Dermis microvascular lymphatic vessel endothelial cell (primary cell): ENCODE measurements at places on chromosomes 5 and 9.

DNA sequence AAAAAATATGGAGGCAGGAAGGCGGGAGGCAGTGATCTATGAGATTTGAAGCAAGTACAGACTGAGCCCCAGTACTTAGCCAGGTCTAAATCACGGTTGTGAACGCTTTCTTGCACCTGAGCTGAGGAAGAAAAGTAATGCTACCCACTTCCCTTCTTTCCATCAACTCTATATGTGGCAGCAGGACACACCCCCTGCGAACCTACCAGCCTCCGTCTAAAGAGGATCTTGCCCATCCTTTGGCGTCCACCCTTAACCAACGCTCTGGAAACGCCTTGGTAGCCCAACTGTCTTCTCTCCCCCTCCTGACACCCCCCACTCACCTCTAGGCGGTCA is 545 bp downstream of the HMGCS1 start:
- DNase-seq = no peak

DNA sequence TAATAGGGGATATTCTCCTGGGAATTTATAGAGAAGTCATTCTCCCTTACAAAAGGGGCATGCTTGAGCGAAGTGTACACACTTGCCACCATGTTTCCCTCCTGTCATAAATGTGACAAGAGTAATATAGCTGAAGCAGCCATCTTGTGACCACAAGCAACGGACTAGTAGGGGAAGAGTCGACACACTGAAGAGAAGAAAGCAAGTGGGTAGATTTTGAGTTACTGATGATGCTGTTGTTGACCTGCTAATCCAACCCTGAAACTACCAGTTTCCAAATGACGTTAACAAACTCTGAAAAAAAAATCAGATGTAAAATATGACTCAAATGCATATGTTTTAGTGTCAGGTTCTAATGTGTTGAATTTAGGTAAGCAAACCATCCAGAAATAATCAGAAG is 350.4 kb downstream of the CDH10 start:
- DNase-seq = no peak

- no peak for DNase-seq
Observed at GRCh38 chr5:87102841-87103240, 164.8 kb upstream of the RASA1 start.

- no peak for DNase-seq
Observed at GRCh38 chr5:39355324-39355723, 9.0 kb downstream of the C9 start.

GRCh38 chr9:133460405-133461175 is 812 bp downstream of the CACFD1 start:
- DNase-seq = peak; percentile 32

DNA sequence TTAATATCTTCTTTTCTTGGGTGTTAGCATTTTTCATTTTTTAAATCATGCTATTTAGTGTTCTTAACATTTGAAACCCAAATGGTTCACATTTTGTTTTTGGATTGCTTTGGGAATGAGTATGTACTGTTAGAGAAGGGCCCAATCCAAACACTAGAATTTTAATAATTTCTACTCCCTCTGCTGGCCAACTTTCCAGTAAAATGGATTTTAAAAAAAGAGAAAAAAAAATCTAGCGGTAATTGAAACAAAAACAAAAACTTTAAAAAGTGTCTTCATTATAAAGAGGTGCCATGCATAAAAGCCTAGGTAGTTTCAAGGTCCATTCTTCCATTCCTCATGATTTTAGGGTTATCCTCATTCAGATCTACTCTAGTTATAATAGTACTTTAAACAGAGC is 32.1 kb upstream of the RICTOR start:
- DNase-seq = no peak

GRCh38 chr5:176692839-176693476 is 45.7 kb downstream of the TSPAN17 start:
- no peak for DNase-seq

GRCh38 chr5:55033568-55033967 is 9.5 kb downstream of the GZMK start:
- no peak for DNase-seq

DNA sequence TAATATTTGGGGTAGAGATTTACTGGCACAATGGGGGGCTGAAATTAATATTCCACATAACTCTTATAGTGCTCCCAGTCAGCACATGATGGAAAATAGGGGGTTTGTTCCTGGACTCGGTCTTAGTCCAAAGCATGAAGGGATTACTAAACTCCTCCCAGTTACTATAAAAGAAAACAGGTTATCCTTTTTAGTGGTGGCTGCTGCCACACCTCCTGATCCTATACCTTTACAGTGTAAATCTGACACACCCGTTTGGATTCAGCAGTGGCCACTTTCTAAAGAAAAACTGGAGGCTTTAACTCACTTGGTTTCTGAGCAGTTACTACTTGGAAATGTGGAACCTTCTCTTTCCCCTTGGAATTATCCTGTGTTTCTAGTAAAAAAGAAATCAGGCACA is 572.9 kb upstream of the PTGER4 start:
- DNase-seq = no peak

GRCh38 chr9:108014353-108014752 is 524.8 kb upstream of the KLF4 start:
- DNase-seq = no peak

GRCh38 chr9:76676857-76677256 is 87.4 kb upstream of the PCA3 start:
- DNase-seq = no peak

- no peak for DNase-seq
Observed at GRCh38 chr9:14992516-14992915, 82.3 kb upstream of the FREM1 start.

- no peak for DNase-seq
Observed at GRCh38 chr5:44361342-44362001, 27.7 kb downstream of the FGF10 start.

GRCh38 chr9:110125207-110125751 is 82.7 kb downstream of the C9orf152 start:
- no peak for DNase-seq

- no peak for DNase-seq
Observed at GRCh38 chr5:180323941-180324600, 29.1 kb downstream of the GFPT2 start.

DNA sequence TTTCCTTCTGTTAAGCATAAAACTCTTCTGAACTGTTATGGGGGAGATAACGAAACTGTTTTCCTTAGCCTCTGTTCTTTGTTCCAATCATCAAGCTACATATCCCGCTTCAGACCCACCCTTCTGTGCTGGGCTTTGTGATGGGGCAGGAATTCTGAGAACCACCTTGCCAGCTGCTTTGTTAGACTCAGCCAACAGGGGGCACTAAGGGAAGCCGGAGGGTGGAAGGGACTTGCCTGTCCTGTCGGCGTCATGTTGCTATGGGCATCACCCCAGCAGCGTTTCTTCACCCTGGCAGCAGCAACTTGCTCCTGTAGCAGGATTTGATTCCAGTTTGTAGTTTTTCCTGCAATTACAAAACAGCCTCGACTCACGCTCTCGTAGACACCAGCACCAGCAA is 169.1 kb downstream of the CAAP1 start:
- DNase-seq = peak; percentile 5

- DNase-seq = no peak
Observed at GRCh38 chr9:112546149-112547012, 59.8 kb downstream of the KIAA1958 start.

GRCh38 chr5:128546658-128547281 is 8.7 kb upstream of the FBN2 start:
- DNase-seq = no peak

- no peak for DNase-seq
Observed at GRCh38 chr5:81846301-81846700, 95.4 kb upstream of the SSBP2 start.

DNA sequence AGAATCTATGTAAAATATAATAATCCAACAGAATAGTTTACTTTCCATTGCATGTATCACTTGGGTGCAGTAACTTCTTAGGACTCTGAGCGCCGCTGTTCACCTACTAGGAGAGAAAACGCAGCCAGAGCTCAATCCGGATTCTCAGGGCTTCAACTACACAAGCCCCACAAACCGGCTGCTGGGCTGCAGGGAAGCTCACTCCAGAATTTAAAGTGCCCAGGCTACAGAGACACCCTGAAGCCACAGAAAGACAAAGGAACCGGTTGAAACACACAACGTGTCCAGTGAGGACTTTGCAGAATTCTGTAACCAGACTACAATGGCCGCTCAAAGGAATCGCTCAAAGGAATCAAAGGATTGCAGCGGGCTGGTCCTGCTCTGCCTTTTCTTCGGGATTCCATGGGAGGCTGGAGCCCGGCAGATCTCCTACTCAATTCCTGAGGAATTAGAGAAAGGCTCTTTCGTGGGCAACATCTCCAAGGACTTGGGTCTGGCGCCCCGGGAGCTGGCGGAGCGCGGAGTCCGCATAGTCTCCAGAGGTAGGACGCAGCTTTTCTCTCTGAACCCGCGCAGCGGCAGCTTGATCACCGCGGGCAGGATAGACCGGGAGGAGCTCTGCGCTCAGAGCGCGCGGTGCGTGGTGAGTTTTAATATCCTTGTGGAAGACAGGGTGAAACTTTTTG is at the start of gene PCDHGA10:
Gene PCDHGA10 (plus strand): TSS at position 134 of the 686 bp plus-strand sequence. CDS start 189 bp downstream, at position 323.
- peak; percentile 57 for DNase-seq

- DNase-seq = peak; percentile 25
Observed at GRCh38 chr9:113343732-113344231, 3.7 kb upstream of the WDR31 start.

DNA sequence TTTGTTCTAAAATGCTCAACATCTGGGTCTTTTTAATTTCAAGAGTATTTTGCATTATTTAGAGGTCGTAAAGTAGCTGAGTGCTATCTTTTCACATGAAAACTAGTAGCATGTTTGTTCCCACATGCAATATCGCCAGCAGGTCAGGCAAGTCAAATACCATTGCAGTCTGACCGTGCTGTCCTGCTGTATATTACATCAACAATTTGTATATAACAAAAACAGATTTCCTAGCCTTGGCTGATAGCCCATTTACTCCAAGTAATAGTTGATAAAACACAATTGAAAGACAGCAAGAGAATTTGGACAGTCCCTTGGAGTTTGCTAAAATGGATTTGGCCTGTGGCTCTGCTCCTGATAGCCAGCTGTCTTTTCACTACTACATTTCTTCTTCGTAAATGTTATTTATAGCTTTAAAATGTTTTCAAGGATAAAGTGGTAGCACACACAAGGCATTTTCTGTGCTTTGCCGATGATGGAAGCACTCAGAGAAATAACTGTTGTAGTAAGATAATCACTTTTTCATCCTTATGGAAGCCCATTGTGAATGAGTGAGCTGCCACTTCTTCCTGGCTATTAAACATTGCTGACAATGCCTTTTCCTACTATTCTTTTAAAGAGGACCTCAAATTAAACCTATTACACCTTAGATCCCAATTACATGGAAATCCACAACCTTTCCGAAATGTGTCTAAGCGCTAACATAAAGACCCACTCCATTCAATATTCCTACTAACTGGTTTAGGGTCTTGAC is 992.1 kb downstream of the MAT2B start:
- DNase-seq = no peak

GRCh38 chr5:110638970-110639902 is 87.2 kb downstream of the TMEM232 start:
- no peak for DNase-seq

DNA sequence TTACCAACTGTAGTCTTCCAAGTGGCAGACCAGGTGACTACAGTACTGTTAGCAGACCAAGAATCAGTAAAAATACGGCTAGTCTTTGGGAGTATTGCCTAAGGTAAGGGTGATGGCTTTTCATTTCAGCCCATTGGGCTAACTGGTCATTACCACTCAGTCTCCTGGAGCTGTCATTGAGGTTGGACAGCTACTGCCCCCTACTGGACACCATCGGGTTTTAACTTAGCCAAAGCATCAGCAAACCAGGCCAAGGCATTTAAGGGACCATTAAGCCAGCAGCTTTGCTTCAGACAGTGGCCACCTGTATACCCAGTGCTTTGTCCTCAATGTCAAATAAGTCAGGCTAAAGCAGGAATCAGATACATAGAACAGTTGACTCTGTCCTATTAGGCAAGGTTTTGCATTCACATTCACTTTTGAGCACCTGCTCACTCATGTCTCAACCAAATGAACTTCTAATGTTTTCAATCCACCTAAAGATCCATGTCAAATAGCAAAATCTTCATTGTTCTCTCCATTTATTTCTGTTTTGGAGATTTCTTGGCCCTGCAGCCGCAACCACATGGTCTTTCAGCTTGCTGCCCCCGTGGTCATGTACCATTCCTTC is 117.2 kb downstream of the INVS start:
- DNase-seq = peak; percentile 74

GRCh38 chr5:15502208-15502607 is 2.2 kb downstream of the FBXL7 start:
- DNase-seq = no peak

- no peak for DNase-seq
Observed at GRCh38 chr9:129571298-129572051, 49.4 kb downstream of the C9orf50 start.

DNA sequence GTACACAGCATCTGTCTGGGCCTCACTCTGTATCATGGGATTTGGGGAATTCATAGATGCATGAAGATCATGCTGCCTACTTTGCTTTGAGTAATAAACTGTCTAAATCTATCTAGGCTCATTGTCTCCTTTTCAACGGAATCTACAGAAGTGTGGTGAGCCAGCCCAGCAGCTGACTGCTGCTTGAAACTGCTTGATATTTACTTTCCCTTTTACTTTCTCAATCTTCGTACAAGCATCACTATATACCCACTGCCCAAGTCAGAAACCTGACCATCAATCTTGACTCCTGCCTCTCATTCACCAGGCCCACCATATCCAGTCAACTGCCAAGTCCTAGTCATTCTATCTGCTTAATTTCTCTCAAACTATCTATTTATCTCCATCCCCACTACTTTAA is 142.9 kb downstream of the NR2F1-AS1 start:
- no peak for DNase-seq

- peak; percentile 16 for DNase-seq
Observed at GRCh38 chr5:173454361-173454735, 126.1 kb upstream of the STC2 start.

DNA sequence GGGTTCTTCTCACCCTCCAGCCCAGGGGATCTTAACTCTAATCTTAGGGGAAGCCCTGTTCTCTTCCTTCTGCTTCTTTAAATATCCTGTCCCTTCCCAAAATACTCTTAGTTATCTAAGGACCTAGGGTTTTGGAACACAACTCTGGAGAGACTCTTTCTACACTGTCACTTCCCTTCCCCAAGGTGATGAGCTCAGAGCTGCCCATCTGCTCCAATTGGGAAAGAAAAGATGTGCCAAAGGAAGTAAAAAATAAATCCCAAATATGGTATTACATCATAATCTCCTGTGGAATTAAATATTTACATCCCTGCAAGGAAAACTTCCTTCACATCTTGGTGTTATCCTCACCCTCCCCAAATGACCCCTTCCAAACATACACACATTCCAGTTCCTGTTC is 291.2 kb downstream of the EPB41L4A start:
- no peak for DNase-seq

- DNase-seq = no peak
Observed at GRCh38 chr9:131290767-131291370, 1.3 kb downstream of the PLPP7 start.

- DNase-seq = no peak
Observed at GRCh38 chr5:179119415-179120170, 59.4 kb downstream of the ZNF354C start.
